ENCODE measurements at places on chromosomes 13 and 19.

- DNase-seq: no peak
Observed at GRCh38 chr13:41565216-41565615, 107.9 kb downstream of the RGCC start.

DNA sequence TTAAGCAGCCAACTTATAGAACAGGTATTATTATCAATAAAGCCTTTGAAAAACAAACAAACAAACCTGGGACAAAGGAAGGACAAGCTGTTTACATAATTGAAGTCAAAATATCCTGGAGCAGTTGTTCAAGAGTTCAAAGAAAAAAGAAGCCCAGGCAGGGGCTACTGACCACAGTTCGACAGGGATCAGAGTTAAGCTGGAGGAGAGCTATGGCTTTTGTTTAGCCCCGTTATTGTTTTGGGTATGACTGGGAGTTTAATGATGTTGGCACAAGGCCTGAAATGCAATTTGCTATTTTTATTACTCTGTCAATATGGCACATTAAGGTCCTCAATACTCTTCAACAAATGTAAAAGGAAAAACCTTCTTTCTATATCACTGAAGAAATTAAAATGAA lies 624.4 kb upstream of the KLHL1 start:
- DNase-seq: peak; percentile 32

- no peak for DNase-seq
Observed at GRCh38 chr13:31179754-31180153, 18.1 kb upstream of the HSPH1 start.

GRCh38 chr13:20401531-20401930 lies 124.1 kb downstream of the CRYL1 start:
- no peak for DNase-seq

- DNase-seq: no peak
Observed at GRCh38 chr19:1855828-1856255, 7.5 kb downstream of the KLF16 start.

DNA sequence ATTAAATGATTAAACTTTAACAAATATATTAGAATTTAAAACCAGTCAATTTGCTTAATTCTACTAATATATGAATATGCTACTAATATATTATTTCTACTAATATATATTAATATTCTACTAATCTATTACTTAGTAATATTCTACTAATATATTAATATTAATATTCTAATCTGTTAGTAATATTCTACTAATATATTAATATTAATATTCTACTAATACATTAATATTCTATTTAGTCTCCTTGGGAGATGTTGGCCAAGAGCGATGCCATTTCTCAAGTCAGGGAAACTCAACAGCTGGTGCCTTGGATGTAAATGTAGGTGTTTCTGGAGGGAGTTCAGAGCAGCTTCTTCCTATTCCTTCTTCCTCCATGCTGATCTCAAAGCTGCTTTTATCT lies 259.2 kb upstream of the TMTC4 start:
- no peak for DNase-seq

- DNase-seq: no peak
Observed at GRCh38 chr13:32857689-32858088, 158.5 kb upstream of the KL start.

- no peak for DNase-seq
Observed at GRCh38 chr13:93316841-93317240, 90.2 kb downstream of the GPC6 start.
